Naive thymus-derived CD4-positive, alpha-beta T cell (primary cell): ENCODE measurements at places on chromosomes 7 and 10. TPM values are rescaled to one million over a fixed set of nuclear protein-coding genes. Genes with fewer than 3 reads are reported as not detected.

The BMPER gene
- not detected for polyA plus RNA-seq

The THSD7A gene
- not detected for polyA plus RNA-seq

The SPDYE8 gene
- not detected for polyA plus RNA-seq

The NFE2L3 gene
- polyA plus RNA-seq, result 2.6 TPM

The GLRX3 gene
- polyA plus RNA-seq, result 74.7 TPM
